Activated naive CD8-positive, alpha-beta T cell treated with anti-CD3 and anti-CD28 coated beads, Interleukin-2, amount 50 U/mL, for 24 hours (primary cell): ENCODE measurements at places on chromosomes 3 and 15.

DNA sequence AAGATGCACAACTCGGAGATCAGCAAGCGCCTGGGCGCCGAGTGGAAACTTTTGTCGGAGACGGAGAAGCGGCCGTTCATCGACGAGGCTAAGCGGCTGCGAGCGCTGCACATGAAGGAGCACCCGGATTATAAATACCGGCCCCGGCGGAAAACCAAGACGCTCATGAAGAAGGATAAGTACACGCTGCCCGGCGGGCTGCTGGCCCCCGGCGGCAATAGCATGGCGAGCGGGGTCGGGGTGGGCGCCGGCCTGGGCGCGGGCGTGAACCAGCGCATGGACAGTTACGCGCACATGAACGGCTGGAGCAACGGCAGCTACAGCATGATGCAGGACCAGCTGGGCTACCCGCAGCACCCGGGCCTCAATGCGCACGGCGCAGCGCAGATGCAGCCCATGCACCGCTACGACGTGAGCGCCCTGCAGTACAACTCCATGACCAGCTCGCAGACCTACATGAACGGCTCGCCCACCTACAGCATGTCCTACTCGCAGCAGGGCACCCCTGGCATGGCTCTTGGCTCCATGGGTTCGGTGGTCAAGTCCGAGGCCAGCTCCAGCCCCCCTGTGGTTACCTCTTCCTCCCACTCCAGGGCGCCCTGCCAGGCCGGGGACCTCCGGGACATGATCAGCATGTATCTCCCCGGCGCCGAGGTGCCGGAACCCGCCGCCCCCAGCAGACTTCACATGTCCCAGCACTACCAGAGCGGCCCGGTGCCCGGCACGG lies 991 bp downstream of the SOX2 start:
- no peak for DNase-seq

- DNase-seq: peak; percentile 20
These were observed 1.4 kb downstream of the CYFIP1 start for GRCh38 chr15:22978691-22979237.

GRCh38 chr3:100975714-100976113 lies 17.5 kb downstream of the ABI3BP start:
- DNase-seq: no peak

DNA sequence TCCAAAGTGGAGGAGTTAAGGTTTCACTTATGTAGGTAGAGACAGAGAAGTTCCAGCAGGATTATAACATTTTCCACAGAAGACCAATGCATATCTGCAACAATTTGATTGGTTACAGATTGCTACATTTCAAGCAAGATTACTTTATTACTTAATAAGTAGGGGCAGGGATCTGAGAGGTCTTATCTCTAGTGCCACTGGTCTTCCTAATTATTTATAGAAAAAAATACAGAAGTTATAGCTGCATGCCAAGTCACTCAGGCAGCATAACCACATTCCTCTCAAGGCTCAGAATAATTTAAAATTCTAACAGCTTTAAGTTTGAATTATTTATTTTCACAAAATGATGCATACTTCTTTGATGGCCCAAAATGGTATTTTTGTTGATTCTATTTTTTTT lies 30.5 kb downstream of the RAD54L2 start:
- DNase-seq: no peak

DNA sequence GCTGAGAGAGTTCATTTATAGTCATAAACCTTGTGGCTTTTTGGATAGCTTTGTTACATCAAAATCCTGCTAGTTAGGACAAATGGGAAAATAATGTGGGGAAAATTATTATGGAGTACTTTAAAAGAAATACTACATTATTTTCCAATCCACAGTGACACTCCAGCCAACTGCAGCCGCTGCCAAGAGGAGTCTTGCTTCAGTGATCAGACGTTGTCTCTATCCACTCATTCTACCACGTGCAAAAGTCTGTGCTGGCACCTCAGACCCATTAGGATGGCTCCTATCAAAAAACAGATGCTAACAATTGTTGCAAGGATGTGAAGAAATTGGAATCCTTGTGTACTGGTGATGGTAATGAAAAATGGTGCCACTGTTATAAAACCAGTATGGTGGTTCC lies 128.6 kb upstream of the IQSEC1 start:
- DNase-seq: no peak

DNA sequence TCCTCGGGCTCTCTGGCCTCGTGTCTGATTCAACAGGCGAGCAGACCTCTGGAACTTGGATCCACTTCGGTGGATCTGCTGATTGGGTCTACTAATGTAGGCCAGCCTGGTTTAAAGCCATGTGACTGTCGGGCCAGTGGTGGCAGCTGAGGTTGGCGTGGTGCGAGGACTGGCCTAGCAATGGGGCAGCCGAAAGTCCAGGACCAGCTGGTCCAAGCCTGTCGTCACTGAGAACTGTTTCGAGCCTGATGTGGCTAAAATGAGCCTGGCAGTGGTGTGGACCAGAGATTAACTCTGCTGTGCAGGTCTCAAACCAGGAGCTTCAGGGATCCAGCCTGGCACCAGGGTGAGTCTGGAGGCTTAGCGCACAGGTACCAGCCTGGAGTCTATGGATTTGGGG lies 56.4 kb upstream of the ROBO1 start:
- no peak for DNase-seq

DNA sequence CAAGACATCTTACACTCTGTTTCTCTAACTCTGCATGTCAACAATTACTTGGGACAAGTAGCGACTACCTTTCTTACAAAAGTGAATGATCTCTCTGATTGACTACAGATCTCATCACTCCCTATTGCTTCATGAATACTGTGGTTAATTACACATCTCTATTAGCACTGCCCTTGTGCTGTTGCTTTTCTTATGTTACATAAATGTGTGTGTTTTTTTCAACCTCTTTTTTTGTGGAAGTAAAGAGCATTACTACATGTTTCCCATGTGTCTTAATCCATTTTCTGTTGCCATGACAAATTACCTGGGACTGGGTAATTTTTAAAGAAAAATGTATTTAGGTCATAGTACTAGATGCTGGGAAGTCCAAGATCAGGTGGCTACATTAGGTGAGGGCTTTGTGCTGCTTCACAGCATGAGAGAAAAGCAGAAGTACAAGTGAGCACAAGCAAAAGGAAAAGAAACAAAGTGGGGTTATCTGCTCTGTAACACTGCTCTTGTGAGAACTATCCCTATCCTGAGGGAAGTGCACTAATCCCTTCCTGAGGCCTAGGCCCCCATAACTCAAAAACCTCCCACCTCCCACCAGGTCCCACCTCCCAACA lies 298.2 kb upstream of the SATB1 start:
- DNase-seq: no peak

DNA sequence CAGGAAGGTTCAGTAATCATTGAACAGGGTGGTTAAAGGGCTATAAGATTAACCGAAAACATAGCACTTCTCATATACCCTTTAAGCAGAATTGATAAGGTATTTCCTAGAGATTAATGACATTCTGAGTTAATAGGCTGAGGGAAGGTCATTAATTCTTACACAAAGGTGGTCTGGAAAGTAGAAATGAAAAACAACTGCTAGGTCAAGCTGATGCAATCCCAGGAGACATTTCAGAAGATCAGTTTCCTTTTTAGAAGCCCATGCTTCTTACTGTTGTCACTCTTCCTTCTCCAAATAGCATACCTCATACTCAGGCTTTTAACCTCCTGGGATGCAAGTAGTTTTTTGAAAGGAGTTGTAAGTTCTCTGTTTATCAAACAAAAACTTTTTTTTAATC lies 8.8 kb downstream of the FILIP1L start:
- DNase-seq: no peak

- no peak for DNase-seq
These were observed 353.7 kb upstream of the SOX2 start for GRCh38 chr3:181358060-181358459.

- no peak for DNase-seq
These were observed 12.5 kb downstream of the PRR20G start for GRCh38 chr3:127275287-127275781.

- DNase-seq: no peak
These were observed 445.1 kb upstream of the RBMS3 start for GRCh38 chr3:28835751-28836150.

DNA sequence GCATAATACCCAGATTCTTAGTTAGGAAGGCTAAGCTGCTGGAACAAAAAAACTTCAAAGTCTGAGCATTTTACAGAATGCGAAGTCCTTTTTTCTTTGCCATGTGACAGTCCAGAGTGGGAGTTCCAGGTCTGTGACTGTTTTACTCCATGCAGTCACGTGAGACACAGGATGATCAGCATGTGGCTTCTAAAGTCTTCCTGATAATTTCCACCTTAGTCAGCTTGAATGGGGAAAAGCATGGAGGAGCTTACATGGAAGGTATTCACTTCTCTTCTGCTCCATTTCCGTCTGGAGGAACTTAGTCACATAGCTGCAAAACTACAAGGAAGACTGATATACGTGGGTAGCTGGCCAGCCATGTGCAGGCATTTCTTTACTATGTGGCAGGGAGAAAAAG lies 1.7 kb downstream of the SNTN start:
- no peak for DNase-seq

DNA sequence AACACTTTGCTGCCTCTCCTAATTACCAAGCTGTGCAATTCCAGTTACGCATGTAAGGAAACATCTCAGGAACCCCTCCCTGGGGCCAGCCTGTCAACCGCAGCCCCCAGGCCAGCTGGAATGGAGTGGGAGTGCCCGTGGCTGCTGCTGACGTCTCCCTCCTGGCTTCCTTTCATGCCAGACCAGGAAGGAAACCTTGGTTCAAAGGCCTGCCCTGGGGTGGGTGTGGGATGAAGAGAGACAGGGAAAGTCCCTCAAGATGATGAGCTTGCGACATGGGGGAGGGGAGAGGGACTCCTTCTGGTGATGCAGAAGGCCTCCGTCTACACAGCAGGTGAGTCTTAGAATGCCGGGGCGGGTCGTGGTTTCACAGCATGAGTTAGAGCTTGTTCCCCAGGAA lies 11.4 kb upstream of the CYP11A1 start:
- DNase-seq: peak; percentile 81

DNA sequence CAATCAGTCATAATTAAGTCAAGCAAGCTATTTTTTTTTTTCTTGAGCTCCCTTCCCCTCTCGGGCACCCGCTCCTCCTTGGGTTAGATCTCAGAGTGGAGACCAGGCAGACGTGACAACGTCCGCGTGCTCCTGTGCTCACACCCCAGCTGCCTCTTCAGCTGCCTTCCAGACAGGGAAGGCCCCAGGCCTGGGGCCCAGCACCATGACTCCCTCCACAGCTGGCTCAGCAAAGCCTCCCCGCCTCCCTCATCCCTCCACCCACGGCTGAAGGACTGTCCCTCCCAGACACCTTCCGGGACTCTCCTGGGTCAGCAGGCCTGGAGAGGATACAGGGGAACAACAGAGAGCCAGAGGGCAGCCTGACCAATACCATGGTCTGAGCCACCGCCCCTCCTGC lies 87.9 kb upstream of the LINGO1 start:
- DNase-seq: no peak

GRCh38 chr3:105448338-105448982 lies 81.8 kb downstream of the ALCAM start:
- no peak for DNase-seq

- no peak for DNase-seq
These were observed 78.4 kb downstream of the AKAP13 start for GRCh38 chr15:85458764-85459163.
